Stimulated activated CD4-positive, alpha-beta T cell treated with anti-CD3 and anti-CD28 coated beads, Interleukin-2, amount 100 ng/mL, for 24 hours (primary cell): ENCODE measurements at places on chromosomes 16 and 17.

DNA sequence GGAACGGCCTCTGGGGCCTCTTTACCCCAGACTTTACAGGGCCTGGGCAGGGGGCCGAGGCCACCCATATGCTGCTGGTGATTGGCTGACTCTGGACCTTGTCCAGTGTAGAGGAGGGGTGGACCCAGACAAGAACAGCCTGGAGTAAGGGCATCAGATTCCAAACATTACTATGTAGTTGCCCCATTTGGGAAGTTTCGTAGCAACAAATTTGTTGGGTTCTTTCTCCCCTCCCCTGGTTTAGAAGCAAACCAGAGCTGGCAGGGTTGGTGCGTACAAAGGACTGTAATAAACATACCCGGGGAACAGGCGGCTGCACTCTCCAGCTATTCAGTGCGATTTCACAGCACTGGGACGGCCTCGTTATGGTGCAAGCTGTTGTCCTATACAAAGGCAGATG, 145.5 kb downstream of the NTN1 start:
- DNase-seq, result no peak

DNA sequence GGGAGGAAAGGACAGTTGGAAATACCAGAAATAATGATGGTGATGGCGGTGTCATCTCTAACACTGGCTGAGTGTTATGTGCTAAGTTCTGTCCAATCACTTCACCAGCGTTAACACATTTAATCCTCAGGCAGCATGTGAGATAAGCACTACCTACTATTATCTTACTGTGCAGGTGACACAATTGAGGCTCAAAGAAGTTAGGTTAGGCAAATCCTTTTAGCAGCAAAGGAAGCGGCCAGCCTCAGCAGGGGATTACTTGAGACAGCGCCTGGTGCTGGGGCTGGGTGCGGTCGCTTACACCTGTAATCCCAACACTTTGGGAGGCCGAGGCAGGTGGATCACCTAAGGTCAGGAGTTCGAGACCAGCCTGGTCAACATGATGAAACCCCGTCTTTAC, 18.7 kb upstream of the DHX8 start:
- DNase-seq, result no peak

DNA sequence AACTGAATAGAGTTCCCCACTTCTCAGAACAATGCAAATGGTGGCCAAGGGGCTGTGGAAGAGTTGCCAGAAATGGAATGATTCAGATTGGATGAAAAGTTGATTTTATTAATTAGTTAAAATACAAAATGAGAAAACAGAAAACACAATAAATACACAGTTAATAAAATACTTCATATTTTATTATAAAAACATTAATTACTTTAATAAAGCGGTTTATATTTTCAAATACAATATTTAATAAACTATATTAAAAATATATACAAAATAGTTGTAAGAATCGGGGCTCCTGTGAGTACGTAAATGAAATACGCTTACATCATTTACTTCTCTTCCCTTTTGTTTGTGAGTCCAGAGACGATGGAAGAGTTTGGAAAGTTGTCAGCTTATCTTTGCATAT, 507.6 kb downstream of the WWOX start:
- DNase-seq, result no peak

DNA sequence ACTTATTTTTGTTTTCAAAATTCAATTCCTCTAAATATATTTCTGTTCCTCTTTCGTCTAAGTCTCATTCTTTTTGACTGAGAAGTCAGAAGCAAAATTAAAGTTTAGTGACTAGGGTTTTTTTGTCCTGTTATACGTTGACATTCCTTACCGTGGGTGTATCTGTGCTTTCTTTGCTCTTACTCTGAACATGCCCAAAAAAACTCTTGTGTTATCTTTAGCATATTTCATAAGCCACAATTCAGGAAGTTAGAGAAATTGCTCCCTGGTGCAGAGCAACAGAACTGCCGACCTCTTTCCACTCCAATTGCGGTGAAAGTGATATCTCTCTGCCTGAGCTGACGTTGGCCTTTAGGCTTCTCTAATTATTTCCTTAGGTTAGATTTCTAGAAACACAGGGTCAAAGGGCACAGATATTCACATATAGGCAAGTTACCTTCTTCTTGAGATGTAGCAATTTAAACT, 65.7 kb downstream of the CENPV start:
- DNase-seq, result no peak

DNA sequence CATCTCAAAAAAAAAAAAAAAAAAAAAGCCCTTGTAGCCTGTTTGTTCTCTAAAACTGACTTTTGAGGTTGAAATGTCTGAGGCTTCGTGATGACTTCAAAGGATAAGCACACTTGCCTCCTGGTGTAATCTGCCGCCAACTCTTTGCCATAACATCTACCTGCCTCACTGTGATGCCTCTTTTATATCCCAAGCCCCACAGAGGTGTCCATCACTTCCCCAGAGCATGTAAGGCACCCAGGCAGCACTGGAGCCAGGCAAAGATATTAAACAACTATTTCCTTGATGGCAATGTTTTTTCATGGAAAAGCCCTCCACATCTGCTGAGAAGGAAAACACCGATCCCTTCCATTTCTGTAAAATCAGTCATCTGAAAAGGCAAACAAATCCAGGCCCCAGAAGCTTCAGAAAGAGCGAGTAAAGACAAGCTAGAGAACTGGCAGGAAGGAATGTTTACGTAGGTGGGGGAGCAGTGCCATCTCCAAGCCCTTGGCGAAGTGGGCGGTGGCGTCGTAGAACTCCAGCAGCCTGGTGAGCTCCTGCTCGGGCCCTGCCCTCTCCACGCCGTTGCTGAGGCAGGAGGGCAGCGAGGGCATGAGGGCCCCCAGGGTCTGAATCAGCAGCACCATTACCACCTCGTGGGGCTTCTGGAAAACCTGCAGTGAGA, 28.6 kb downstream of the COG7 start:
- DNase-seq, result no peak

DNA sequence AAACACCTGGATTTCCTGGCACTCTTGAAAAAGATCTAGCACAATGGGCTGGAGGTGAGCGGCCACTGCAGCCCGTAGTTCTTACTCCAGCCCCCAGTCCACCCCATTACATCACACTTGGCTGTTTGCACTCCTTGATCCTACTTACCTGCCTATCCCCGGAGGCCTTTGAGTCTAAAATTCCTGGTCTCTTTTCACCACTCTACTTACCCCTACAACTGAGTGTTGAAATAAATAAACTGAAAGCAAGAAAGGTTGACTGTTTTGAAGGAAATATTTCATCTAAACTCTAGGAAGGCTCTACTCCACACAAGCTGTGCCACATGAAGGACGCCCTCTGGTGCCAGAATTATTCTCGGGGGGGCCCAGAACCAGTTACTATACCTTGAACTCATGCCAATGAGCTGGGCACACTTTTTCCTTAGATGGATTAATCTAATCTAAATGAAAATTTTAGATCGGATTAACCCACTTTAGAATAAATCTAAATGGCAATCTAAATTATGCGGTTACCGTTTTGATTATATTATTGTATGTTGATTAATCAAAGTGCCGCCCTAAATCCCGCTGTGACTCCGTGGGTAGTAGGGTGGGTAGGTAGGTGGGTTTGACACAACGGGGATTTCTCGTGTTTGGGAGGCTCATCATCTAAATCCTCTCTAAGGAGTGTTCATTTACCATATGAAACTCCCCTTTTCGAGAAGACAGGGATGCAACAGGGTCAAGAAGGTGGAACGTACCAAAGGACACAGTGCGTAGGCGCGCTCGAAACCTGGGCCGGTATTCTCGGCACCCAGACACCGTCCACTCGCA, 651 bp upstream of the EIF1 start:
- peak; percentile 60 for DNase-seq

DNA sequence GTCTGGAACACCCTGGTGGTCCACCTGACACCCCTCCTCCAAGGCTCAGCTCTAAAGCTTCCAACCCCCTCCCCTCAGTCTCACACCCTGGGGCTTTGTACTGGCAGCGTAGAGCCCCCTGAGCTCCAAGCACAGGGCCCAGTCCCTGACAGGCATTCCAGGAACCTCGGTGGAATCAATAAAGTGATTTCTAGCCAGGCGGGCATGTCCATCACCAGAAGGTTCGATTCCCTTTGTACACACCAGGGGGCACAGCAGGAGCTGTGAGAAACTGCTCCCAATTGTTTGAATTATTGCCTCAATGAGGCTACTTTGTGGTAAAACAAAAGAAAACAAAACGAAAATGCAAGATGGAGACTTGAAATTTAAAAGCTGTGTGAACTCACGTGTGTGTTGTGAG, 51.8 kb downstream of the SMPD3 start:
- DNase-seq, result peak; percentile 52

DNA sequence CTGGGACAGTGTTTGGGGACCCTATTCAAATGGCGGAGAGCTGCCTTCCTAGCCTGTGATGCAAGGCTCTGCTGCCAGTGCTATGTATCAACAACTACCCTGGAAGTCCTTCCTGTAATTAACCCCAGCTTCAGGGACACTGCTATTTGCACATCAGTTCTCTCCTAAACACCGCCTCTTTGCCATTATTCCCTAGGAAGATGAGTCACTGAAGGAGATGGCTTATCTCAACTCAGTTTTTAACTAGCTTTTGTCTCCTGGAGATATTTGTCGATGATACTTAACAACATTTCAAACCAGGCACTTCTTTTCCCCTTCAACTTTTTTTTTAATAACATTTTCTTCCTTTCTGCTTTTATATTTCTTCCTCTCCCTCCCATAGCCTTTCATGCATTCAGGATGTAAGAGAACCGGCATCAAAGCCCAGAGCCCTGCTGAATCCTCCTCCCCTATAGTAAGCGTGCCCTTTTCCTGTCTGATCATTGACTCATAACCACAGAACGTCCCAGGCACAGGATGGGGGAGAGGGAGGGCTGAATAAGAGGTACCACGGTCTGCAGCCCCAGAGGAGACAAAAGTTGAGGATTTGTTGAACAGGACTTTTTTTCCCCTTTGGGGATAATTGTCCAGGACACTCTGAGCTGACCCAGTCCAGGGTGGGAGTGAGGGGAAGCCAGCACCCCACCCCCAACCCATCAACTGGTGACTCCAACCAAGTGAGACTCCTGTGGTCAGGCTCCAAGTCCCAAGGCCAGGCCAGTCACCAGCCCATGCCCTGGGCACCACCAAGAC, 387.8 kb upstream of the SALL1 start:
- no peak for DNase-seq

DNA sequence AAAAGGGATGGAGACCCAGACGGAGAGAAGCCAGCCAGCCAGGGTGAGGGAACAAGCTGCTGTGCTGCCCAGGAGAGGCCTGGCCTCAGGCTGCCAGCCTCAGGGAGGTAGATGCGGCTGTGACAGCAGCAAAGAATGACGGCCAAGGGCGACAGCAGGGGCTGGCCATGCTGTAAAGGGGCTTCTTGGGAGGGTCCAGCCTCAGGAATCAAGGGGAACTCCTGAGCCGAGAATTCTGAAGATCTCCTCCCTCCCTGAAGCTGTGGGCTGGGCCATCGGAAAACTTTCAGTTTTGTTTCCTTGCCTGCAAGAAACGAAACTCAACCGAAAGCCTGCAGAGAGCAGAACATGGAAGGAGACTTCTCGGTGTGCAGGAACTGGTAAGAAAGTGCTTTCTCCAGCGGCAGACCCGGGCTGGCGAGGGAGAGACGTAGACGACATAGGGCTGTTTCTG, at the start of gene XAF1:
Gene XAF1, plus strand, starts transcription at position 316 of the 454 bp plus-strand sequence. Its CDS starts 33 bp downstream, at position 349.
- peak; percentile 37 for DNase-seq

GRCh38 chr17:66995944-66996343, 31.4 kb downstream of the CACNG4 start:
- DNase-seq, result no peak
